A172 (cell line): ENCODE measurements at places on chromosomes 3 and 15. TPM values are rescaled to one million over a fixed set of nuclear protein-coding genes. Genes with fewer than 3 reads are reported as not detected.

FOXB1 gene
- not detected in 2 replicates for total RNA-seq

DNA sequence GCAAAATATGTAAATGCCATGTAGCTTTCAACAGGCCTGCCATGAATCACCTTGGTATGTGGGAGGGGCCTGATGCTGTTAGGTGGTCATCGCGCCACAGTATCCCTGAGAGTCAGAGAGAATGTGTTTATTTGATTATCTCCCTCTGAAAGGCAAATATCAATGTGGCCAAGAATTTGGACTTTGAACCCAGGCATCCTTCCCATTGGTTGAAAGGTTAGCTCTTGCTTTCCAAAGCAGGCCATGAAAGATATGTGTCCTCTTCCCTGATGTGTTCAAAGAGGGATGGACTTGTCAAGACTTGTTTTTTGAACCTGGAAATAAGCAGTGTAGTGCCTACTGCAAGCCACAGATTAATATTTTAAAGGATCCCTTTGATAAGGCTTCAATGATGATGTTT lies 36.7 kb downstream of the SRP14 start:
- no peak for DNase-seq

DNA sequence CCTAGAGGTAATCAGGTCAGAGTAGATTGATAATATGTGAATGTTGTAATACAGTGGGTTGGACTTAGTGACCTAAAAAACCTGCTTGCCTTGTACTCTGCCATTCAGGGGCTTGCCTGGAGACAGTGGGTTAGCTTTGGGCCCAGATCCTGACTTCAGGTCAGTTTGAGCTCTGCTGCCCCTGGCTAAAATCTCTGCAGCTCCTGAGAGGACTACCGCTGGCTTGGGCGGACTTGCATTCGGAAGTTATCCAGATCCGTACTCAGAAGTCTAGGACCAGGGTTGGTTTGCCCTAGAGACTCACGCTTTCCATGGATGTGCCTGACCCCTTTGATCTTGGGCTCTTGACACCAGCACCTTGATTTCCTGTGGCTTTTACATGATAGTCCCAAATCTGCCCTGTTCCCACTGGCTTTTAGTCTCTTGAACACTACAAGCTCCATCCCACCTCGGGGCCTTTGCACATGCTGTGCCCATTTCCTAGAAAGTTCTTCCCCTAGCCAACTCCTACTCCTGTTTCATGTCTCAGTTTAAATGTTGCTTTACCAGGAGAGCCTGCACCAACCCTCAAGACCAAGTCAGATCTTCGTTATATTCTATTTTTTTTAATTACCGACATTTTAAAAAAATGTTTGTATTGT lies 5.9 kb downstream of the ACSBG1 start:
- no peak for DNase-seq

TUBGCP5 gene
- total RNA-seq = 25.3 and 27.9 TPM in 2 replicates

GRCh38 chr15:72770673-72771328 lies 12.8 kb downstream of the ADPGK start:
- no peak for DNase-seq

DNA sequence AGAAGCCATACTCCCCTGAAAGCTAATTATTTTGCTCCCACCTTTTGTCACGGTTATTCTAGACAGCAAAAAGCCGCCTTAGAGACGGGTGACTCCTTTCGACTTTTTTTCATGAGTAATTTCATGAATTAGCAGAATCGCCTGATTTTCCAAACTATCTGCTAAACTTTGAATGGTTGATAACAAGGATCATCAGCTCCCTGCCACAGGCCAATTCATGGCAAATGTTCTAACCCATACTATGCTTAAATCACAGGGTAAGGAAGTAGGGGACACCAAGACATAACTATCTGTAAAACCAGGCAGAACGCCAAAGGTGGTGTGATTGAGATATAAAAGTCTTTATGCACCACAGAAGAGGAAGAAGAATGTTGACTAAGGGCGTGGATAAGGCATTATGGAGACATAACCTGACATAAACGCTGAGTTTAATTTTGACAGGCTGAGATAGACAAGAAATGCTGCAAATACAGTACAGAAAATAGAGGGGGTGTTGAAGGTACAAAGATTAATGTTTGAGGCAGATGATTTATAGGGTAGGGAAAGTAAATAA lies 891 bp upstream of the DMXL2 start:
- peak; percentile 14 for DNase-seq

C3orf33 gene
- 7.5 and 7.9 TPM in 2 replicates for total RNA-seq

PDIA5 gene
- total RNA-seq = 15.0 and 16.5 TPM in 2 replicates

C15orf62 gene
- 0.09 and 0.31 TPM in 2 replicates for total RNA-seq

- no peak for DNase-seq
Measured at GRCh38 chr15:27342991-27343390, 372.0 kb downstream of the GABRG3 start.

GRCh38 chr15:87118435-87118834 lies 1038.8 kb downstream of the AGBL1 start:
- no peak for DNase-seq

APBA2 gene
- total RNA-seq = 25.7 and 34.8 TPM in 2 replicates

DNA sequence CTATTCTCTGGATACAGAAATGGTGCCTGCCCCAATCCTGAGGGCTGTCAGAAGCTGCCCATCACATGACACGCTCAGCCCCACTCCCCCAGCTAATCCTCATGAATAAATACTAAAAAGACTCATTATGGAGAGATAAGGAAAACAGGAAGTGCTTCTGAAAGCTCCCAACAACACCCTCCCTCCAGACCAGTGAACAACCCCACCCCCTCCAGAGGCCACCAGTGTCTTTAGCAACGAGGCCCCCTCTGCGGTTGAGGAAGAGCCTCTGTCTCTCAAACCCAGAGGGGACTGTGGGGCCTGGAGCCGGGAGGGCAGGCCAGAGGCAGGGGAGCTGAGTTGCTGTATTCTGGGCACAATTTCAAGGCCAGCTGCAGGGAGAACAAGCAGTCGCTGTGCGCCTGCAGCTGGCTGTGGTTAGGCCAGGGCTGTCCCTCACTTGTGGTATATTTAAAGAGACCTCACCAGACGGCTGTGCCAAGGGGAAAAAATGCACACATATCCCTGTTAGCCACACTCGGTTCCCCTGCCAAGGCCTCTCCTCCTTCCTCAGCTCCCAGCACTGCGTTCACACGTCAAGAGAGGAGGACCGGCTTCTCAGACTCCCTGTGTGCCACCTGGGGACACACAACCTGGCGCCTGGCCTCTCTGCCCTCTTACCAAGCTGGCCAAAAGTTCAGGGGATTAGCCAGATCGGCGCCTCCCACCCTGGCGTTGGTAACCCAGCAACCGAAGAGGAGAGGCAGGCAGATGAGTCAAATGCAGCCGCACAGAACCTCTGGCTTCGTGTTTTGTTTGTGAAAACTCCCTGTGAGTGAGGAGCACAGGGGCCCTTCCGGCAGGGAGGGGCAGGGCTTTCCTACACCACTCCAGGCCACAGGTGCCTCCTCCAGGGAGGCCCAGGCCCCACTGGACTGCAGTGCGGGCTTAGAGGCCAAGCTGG lies 101.2 kb upstream of the ETV5 start:
- DNase-seq = peak; percentile 90

- DNase-seq = no peak
Measured at GRCh38 chr3:143590660-143591059, 257.6 kb downstream of the SLC9A9 start.

DNA sequence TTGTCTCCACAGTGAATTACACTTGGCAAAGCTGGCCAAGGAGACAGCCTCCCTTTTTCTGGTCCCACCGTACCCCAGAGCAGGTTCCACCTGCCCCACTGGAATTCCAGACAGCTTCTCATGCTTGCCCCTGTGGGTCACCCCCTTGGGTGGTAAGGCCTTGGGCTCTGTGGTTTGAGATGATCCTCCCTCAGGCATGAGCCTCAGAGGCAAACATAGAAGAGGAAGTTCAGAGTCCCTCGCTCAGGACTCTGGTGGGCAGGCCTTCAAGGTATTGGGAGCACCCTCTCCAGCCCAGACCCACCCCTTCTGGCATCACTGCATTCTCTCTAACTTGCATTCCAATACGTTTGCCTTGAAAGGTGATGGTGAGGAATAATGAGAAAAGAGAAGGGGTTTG lies 17.6 kb upstream of the UBA7 start:
- no peak for DNase-seq

GRCh38 chr3:184812662-184813042 lies 686 bp downstream of the VPS8 start:
- no peak for DNase-seq

DNA sequence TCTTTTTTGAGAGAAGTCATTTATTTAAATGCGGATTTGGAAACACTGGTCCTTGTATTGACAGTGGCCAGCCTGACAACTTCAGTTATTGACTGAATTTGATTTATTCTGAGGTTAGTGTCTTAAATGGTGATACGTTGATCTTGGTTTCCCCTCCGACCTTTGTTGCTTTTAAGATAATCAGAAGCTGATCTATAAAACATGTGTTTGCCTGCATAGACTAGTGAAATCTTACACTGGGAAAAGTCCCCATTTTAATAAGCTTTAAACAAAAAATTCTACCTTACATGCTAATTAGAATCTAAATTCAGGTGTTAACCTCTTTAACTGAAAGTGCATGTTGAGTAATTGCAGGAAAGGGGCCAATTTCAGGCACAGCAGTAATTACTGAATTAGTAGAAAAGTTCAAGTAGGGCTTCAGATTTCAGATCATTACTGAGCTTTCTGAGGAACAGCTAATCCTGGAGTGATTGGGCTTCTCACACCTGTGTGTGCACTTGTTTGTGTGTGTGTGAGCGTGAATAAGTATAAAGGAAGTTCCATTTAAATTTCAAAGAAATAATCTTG lies 221.4 kb downstream of the SOX2 start:
- no peak for DNase-seq

SPESP1 gene
- not detected in 2 replicates for total RNA-seq

DNA sequence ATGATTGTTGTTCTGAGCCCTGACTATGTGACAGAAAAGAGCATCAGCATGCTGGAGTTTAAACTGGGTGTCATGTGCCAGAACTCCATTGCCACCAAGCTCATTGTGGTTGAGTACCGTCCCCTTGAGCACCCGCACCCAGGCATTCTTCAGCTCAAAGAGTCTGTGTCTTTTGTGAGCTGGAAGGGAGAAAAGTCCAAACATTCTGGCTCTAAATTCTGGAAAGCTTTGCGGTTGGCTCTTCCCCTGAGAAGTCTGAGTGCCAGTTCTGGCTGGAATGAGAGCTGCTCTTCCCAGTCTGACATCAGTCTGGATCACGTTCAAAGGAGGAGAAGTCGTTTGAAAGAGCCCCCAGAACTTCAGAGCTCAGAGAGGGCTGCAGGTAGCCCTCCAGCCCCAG lies 142.0 kb downstream of the IL1RAP start:
- no peak for DNase-seq
